ENCODE measurements at places on chromosomes 13 and 19. TPM values are rescaled to one million over a fixed set of nuclear protein-coding genes. Genes with fewer than 3 reads are reported as not detected.
A peak's percentile ranks its signal among the peaks of the same experiment; 100 is the strongest.

DNA sequence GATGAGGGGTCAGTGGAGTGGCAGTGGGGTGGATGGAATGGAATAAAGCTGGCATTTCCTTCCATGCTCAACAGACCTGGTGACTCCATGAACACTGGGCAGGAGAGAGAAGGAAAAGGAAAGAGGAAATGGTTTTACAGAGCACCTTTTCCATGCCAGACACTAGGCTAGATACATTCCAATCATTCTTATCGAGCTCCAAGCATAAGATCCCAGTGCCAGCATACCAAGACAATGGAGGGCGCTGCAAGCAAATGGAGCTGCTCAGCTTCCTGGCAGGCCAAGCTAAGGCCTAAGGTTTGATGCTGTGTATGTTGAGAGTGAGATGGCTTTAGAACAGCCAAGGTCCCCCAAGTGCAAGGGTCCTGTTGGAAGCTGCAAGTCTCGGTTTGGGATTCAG lies 113.2 kb downstream of the HSPH1 start:
- no peak for DNase-seq

DNA sequence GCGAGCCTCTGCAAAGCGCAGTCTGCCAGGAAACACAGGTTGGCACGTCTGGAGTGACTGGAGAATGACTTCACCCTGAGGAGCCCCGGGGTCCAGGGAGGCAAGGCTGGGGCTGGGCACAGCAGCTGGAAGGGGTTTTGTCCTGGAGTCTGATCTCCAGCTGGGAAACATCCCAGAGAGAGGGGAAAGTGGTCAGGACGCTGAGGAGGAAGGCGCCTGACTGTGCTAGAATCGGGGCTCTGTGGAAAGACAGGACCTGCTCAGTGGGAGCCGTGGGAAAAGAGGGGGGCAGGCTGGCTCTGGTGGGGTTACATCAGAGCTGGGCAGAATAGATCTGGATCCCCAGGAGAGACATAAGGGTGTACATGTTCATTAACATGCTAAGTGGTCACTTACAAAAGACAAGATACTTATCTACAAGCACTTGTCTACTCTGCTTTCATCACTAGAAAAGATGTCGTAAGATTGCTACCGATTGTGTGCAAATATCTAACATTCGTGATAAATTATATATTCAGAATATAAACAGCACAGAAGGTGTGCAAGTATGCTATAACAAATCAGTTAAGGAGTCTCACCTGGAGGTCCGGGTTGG lies 106.6 kb downstream of the COL4A1 start:
- no peak for DNase-seq

DNA sequence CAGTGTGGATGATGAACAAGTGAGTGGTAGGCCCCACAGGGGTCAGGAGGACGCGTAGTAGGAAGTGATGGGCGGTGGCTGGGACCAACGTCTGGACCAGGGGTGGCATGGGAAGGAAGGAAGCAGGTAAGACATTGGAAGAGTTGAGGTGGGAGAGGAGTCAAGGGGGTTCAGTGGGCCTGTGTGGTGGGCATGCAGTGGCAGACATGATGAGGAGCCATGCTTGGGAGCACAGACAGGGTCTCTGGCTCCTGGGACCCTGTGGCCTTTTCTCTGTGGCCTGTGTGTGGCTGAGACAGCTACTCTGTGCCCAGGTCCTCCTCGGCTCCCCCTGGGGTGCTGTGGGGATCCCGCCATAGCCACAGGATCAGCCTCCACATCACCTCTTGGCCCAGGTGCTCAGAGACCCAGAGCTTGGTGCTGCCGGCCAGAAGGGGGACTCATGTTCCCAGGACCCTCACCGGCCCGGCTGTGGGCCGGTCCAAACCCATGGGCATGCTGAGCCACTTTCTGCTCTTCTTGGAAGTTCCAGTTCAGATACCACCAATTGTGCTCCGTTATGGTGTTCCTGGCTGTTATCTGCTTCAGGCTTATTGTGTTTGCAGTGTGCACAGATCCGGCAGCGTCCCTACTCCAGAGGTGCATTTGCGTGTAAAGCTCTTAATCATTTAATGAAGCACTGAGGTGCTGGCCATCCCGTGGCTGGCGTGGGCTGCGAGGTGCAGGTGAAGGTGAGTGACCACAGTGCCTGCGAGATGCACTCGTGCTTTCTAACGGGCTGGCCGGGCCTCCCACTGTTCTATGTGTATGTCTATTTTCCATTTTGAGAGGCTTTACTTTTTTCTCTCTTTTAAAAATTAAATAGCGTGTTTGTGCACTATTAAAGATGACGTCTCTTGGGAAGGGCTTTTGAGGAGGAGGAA lies 147.9 kb downstream of the TEX29 start:
- DNase-seq, result no peak

DNA sequence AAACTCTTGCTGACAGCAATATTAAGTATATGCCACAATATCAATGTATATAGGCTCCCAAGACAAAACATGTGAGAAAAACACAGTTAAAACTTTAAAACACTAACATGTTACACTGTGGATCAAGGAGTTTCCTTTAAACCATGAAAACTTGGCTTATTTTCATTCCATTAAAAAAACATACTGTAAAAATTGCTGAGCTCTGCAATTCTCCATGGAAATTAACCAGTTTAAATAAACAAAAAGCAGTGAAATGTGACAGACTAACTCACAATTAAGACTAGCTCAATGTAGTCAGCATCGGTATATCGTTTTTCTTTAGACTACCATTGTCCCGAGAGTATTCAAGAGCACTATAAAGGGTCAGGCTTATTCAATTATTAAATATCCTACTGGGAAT lies 930.5 kb upstream of the SLITRK1 start:
- DNase-seq, result peak; percentile 22

DNA sequence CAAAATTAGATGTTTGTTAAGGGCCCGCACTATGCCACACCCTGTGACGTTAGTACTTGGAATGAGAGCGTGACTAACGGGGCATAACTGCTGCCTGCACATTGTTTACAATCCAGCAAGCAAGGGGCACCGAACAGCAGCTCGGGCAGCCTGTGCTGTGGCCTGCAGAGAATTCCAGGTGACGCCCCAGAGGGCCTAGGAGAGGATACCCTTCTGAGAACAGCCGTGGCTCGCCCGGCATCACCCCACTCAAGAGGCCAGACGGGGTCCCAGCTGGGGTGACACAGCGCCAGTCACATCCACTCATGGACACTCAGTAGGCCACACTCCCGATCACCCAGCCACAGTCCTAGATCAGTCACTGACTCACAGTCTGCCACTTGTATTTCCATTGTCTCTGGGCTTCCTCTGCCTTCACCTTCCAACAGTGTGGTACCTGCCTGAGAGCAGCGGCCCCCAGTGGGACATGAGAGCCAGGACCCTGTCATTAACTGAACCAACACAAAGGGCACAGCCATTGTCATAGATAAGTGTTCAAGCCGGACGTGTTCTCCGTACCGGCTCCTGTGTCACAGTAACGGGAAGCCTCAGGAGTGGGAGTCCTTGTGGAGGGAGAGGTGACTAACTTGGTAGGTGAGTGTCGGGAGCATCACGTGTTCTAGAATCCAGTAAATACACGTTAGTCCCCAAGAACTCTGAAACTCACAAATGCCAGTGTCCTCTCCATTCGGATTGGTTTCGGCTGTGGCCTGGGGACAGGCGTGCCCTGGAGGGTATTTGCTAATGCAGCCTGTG lies 7.5 kb downstream of the ZNF331 start:
- peak; percentile 36 for DNase-seq

DNA sequence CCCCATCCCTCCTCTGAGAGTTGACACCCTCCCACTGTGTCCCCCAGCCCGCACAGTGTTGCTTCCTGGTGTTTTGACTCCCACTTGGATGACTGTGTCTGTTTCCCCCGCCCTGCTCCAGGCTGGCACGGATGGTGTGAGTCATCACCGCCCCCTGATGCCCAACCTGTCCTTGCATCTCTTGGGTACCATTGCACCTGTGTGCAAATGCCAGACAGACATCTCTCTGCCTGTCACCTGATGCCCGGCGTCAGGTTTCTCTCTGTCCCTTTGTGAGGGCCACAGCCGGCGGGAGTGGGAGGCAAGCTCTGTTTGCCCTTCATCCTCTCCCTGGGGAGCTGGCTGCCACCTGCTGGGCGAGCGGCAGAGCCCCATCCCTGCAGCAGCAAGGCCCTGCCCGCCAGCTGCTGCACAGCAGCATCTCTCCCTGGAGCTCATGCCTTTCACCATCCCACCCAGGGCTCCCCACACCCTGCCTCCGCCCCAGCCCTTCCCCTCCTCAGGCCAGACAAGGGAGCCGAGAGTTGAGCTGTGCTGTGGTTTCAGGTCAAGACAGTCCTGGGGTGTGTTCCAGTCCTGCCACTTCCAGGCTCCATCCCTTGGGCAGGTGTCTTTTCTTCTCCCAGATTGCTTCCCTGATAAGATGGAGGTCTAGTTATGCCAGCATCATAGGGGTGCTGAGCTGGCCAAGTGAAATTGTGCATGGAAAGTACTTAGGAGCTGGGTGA lies 29.7 kb downstream of the NKPD1 start:
- no peak for DNase-seq

GRCh38 chr19:18893587-18894253 lies 2.2 kb downstream of the CERS1 start:
- DNase-seq, result peak; percentile 70

GRCh38 chr13:30065181-30065580 lies 214.8 kb upstream of the UBL3 start:
- DNase-seq, result no peak

- peak; percentile 31 for DNase-seq
These were observed 193.3 kb downstream of the KATNAL1 start for GRCh38 chr13:30113983-30114570.

GRCh38 chr19:8151767-8152035 lies 2.3 kb upstream of the FBN3 start:
- no peak for DNase-seq

DNA sequence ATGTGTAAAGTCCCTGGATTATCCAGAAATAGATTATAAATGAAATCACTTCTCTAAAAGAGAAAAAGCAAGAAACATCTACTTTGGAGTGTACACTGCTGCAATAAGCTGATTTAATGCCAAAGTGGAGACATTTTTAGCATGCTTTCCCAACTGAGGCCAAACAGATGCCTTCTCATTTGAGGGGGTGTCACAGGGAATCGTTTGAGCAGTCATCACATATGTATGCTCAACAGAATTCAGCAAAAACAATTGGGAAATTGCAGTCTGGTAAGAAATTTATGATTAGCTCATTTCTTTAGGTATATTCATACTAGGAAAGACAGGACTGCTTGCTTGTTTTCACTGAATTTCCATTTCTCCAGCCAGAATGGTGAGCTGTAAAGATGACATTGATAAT lies 27.3 kb upstream of the TPP2 start:
- no peak for DNase-seq

DNA sequence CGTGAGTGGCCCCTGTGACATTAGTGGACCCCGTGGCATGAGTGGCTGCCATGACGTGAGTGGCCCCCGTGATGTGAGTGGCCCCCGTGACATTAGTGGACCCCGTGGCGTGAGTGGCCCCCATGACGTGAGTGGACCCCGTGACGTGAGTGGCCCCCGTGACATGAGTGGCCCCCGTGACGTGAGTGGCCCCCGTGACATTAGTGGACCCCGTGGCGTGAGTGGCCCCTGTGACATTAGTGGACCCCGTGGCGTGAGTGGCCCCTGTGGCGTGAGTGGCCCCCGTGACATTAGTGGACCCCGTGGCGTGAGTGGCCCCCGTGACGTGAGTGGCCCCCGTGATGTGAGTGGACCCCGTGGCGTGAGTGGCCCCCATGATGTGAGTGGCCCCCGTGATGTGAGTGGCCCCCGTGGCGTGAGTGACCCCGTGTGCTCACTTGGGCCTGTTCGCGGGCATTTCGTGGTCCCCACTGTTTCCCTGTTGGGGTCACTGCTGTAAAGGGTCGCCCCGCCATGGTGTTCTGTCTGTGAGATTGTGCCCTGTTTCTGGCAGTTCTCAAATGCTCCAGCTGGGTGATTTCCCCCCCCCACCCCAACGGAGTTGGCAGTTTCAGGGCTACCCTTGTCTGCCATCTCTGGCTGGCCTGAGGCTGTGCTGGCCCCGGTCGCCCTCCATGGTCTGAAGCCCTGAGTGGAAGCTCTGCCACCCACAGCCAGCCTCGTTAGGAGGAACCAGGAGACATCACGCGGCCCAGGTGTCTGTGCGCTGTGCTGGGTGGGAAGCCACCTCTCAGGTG lies 64.2 kb downstream of the MCF2L start:
- no peak for DNase-seq

- peak; percentile 9 for DNase-seq
These were observed 1505.1 kb downstream of the PCDH9 start for GRCh38 chr13:65725006-65725405.

GRCh38 chr19:33521480-33522370 lies at the start of gene PEPD:
TSS of gene PEPD (minus strand) at chr19:33521791. CDS start at chr19:33521760, 31 bp downstream.
- DNase-seq, result peak; percentile 94

DNA sequence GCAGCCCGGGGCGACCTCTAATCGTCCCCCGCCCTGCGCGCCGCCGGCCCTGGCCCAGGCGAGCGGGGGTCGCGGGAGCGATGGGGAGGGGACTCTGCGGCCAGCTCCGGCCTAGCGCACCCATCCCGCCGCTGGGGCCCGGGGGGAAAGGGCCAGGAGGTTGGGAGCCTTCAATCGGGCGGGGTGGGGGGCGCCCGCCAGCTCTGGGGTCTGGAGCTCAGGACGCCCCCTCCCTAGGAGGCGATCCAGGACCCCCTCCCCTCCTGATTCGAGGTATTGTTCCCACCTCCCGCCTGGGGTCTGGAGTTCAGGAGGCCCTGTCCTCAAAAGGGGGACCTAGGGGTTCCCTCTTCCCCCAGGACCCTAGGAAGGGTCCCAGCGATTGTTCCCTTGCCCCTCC lies 430 bp downstream of the ZNF358 start:
- no peak for DNase-seq

DNA sequence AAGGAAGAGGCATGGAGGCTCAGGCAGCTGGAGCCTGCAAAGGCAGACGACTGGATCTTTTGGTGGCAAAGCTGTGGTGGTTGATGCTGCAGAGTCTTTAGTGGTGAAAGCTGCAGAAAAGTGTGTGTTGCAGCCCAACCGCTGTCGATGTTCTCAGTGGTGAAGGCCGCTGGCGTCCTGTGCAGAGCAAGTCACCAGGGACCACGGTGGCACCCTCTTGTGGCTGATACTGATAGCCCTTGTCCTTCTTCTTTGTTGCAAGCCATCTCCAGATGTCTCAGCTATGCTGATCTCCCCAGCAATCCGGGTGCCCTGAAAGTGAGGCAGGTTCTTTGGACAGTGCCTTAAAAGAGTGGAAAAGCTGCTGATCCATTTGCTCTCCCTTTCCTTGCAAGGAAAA lies 610.9 kb upstream of the PCDH9 start:
- no peak for DNase-seq

Gene ZNF628
- 2.8 TPM for polyA plus RNA-seq

Gene BRME1
- 4.3 TPM for polyA plus RNA-seq

Gene CD22
- polyA plus RNA-seq, result 0.55 TPM

Gene FAM216B
- not detected for polyA plus RNA-seq

Gene PRSS57
- 0.31 TPM for polyA plus RNA-seq

Gene FBXO27
- 3.0 TPM for polyA plus RNA-seq

Gene ANGPTL8
- not detected for polyA plus RNA-seq

Gene ZNF229
- polyA plus RNA-seq, result 5.2 TPM

Gene TNFSF11
- not detected for polyA plus RNA-seq

Gene PSG7
- not detected for polyA plus RNA-seq

Measured in muscle of leg (tissue), 16 donors.